ENCODE measurements at places on chromosomes 12 and 14.

DNA sequence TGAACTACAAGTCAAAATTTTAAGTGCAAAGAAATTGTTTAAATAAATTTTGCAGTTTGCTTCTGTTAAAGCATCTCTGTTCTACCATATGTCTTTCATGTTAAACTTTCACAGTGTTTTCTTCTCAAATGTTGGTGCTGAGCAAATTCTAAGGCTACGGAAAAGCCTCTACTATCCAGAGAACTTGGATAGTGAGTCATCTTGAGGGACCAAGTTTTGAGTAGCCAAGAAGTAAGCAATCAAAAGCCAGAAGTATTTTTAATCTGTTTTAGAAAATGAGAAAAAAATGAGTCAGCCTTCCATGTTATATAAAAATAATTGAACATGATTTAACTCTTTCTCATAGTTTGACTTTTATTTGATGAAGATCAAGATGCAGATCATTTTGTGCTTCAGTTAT, 3.3 kb downstream of the BRMS1L start:
- DNase-seq = no peak

DNA sequence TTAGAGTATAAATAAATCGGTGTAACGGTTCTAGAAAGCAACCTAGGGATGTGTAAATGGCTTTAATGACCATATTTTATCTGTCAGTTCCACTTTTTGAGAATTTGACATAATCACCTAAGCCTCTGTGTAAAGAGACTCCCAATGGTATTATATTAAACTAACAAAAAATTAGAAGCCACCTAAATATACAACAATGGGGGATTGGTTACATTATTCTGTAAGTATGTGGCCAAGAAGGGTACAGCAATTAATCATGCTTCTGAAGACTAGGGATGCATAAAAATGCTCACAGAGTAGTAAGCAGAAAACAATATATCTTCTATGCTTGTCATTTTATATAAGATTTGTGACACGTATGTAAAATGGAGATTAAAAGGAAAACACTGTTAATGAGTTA, 10.5 kb downstream of the RNF10 start:
- no peak for DNase-seq

GRCh38 chr14:106395456-106396050, 869.2 kb downstream of the TMEM121 start:
- DNase-seq = no peak

GRCh38 chr12:1429980-1430379, 164.4 kb downstream of the FBXL14 start:
- no peak for DNase-seq

- no peak for DNase-seq
Measured at GRCh38 chr12:70837026-70837425, 83.5 kb downstream of the PTPRR start.

All from activated CD8-positive, alpha-beta memory T cell treated with anti-CD3 and anti-CD28 coated beads for 4 hours (primary cell).